ENCODE measurements at places on chromosomes 4 and X. TPM values are rescaled to one million over a fixed set of nuclear protein-coding genes. Genes with fewer than 3 reads are reported as not detected.
A peak's percentile ranks its signal among the peaks of the same experiment; 100 is the strongest.

DNA sequence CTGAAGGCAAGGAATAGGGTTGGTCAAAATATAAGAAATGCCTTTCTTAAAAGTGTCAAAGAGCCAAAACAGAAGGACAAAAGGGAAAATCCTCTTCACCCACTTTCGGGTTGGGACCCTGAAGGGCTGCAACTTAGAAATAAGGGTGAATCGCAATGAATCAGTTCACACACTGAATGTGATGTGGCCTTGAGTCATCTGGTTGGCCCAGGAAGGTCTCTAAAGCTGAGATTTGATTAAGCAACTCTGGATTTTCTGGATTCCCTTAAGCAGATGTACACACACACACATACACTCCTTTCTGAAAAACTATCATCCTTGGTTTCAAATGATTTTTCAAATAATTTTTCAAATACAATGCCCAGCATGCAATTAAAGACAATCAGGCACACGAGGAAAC, 13.1 kb downstream of the TAB3 start:
- DNase-seq, result no peak
- H3K36me3 ChIP-seq, result no peaks in the 10 kb centered on the region
- no peak overlapping the region for H3K27ac ChIP-seq
- peaks cover 5% of the 10 kb centered on the region for H3K4me1 ChIP-seq
- no peak overlapping the region for H3K4me3 ChIP-seq

DNA sequence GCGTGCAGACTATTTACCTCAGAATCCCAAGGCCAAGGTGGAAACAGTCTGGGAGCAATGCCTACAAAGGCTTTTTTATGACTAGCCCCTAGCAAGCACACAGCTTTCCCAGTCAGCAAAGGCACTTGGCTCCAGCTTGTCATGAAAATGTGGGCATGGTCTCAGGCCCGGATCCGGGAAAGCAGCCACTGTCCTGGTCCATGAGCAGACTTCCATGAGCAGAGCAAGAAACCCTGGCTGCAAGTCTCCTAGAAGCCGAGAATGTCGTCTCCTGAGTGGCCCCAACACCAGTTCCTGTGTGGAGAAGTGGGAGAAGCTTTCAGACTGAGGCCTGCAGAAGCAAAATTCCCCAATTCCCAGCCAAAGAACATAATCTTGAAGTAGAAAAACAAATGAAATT, 190.5 kb downstream of the MID1 start:
- no peak overlapping the region for H3K4me3 ChIP-seq
- no peaks in the 10 kb centered on the region for H3K27me3 ChIP-seq
- peaks cover 5% of the 10 kb centered on the region for H3K4me1 ChIP-seq
- H3K36me3 ChIP-seq, result no peaks in the 10 kb centered on the region
- H3K27ac ChIP-seq, result peak overlapping the region; percentile 43

GRCh38 chrX:109873983-109874382, 128.9 kb upstream of the TMEM164 start:
- peaks cover 2% of the 10 kb centered on the region for H3K27me3 ChIP-seq
- H3K27ac ChIP-seq, result no peak overlapping the region
- no peaks in the 10 kb centered on the region for H3K36me3 ChIP-seq
- DNase-seq, result no peak
- peaks cover 2% of the 10 kb centered on the region for H3K4me1 ChIP-seq
- no peak overlapping the region for H3K4me3 ChIP-seq

DNA sequence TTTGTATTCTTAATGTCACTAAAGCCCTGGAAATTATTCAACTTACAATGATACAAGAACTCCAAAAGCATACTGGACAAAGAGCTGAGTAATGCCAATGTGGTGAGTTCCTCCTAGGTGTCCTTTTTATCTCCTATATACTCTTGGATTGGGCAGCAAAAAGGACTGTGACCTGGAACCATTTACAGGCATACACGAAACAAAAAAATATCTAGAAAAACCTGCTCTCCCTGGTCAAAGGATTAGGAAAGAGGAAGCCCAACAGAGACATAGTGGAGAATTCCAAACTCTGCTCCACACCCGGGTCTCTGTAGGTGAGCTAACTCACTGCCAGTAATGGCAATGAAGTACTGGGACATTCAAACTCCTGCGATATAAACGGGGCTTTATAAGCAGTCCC, 25.3 kb downstream of the SULT1B1 start:
- H3K27ac ChIP-seq, result no peak overlapping the region
- H3K4me3 ChIP-seq, result no peak overlapping the region
- H3K36me3 ChIP-seq, result no peaks in the 10 kb centered on the region
- H3K27me3 ChIP-seq, result no peaks in the 10 kb centered on the region
- DNase-seq, result no peak
- H3K4me1 ChIP-seq, result peaks cover 21% of the 10 kb centered on the region

DNA sequence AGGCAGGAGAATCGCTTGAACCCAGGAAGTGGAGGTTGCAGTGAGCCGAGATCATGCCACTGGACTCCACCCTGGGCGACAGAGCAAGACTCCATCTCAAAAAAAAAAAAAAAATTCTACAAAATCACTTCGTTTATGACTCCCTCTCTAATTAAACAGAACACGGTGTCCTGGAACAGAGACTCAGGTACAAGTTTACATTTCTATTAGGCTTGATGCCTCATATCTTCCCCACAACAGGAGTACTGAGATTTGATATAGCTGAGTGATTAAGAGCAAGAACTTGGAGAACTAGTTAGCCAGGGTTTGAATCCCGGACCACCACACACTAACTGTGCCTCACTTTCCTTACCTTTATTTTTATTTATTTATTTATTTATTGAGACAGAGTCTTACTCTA, 42.2 kb upstream of the KLF3 start:
- DNase-seq, result no peak
- H3K27me3 ChIP-seq, result no peaks in the 10 kb centered on the region
- H3K36me3 ChIP-seq, result no peaks in the 10 kb centered on the region
- no peak overlapping the region for H3K4me3 ChIP-seq
- peaks cover 3% of the 10 kb centered on the region for H3K4me1 ChIP-seq

DNA sequence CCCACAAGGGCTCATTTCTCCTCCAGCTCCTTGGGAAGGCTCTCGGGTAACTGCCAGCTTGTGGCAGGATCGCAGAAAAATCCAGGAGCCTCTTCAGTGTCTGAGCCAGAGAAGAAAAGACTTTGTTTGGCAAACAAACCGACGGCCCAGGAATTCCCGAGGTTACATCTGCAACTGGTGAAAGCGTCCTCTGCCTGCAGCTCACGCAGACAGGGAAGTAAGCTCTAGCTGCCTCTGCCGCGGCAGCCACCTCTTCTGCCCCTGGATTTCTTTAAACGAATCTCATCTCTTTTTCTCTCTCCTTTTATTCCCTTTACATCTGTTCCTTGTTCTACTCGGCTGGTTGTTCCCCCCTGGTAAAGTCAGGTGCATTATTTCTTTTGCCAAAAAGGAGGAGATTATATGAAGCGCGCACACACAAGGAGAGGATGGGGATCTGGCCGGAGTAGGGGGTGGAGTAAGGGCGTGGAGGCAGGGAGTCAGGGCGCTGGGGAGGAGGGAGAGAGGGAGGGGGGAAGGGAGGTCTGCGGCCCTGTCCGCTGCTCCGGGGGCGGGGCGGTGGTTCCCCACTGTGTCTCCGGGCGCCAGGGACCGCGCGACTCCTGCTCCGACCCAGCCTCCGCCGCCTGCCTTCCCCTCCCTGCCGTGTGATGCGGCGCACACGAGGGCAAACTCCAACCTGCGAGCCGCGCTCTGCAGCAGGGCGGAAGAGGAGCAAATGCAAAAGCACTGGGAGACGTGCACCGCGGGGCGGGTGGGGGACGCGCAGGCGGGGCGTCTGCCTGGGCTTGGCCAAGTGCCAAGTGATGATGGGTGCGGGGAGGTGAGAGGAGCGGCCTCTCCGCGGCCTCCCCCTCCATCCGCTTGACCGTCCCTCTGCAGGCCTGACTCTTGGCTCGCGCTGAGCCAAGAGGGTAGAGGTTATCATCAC, at the start of gene DCHS2:
Gene DCHS2 (minus strand): TSS at position 459 of the 931 bp plus-strand sequence. CDS start 444 bp downstream, at position 15.
- peak within 1 kb of the TSS; percentile 69 for H3K4me3 ChIP-seq
- peaks cover 65% of the 10 kb centered on the region for H3K27me3 ChIP-seq
- no peak within 1 kb of the TSS for H3K27ac ChIP-seq
- no peak for DNase-seq

DNA sequence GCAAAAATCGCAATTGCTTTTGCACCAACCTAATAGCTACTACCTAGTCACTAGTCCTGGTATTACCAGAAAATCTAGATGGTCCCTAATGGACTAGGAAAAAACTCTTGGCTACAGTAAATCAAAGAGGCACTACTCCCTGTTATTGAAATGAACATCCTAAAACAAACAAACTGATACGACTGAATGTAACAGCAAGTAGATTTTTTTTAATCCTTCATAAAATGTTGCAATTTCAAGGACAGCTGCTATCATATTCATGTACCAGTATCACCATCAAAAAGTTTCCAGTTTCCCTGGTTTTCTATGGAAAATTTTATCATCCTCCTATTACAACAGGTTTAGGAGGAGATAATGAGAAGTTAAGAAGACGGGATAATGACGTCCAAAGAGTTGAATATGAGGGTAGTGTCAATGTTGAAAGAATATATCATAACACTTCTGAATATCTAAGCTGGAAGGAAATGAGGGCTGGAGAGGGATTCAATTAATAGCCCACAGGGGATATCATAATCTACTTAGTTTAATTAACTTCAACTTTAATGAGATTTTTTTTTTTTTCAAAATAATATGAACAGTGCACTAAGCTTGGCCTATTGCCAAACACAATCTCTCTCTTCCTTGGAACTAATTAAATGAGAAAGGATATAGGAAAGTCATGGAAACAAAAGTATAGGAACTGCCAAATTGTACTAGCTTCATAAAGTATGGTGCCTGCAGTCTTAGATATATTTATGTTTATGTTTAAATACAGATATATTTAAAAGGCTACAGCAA, 94.8 kb upstream of the SMIM10 start:
- H3K27me3 ChIP-seq, result no peaks in the 10 kb centered on the region
- H3K4me1 ChIP-seq, result no peaks in the 10 kb centered on the region
- peaks cover 7% of the 10 kb centered on the region for H3K36me3 ChIP-seq
- H3K4me3 ChIP-seq, result no peak overlapping the region
- no peak overlapping the region for H3K27ac ChIP-seq
- no peak for DNase-seq

DNA sequence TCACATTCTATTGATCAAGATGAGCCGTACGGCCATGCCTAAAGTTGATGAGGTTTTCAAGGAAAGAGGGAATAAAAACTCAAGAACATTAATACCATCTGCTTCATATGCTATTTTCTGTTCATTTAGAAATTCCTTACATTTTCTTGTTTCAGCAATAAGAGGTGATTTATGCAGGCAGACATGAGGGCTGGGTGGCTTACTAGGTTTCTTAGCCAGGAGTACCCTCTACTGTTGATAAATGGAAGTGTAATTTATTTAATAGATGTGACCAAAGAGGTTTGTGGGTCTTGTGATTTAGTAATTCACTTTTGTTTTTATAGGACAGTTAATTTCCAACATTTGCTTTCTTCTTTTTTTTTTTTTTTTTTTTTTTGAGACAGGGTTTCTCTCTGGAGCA, 6.4 kb upstream of the SMIM9 start:
- peaks cover 3% of the 10 kb centered on the region for H3K36me3 ChIP-seq
- H3K27me3 ChIP-seq, result no peaks in the 10 kb centered on the region
- DNase-seq, result no peak
- no peak overlapping the region for H3K4me3 ChIP-seq
- no peaks in the 10 kb centered on the region for H3K4me1 ChIP-seq
- no peak overlapping the region for H3K27ac ChIP-seq

DNA sequence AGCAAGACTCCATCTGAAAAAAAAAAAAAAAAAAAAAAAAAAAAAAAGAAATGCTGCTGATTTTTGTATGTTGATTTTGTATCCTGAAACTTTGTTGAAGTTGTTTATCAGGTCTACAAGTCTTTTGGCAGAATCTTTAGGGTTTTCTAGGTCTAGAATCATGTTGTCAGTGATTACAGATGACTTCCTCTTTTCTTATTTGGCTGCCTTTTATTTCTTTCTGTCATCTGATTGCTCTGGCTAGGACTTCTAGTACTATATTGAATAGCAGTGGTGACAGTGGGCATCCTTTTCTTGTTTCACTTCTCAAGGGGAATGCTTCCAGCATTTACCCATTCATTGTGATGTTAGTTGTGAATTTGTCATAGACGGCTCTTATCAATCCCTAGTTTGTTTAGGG, 334.4 kb downstream of the SPRY1 start:
- no peak for DNase-seq
- H3K4me1 ChIP-seq, result no peaks in the 10 kb centered on the region
- H3K27me3 ChIP-seq, result no peaks in the 10 kb centered on the region
- H3K4me3 ChIP-seq, result no peak overlapping the region

GRCh38 chrX:73877687-73878086, 314.7 kb downstream of the CHIC1 start:
- H3K4me3 ChIP-seq, result no peak overlapping the region
- no peaks in the 10 kb centered on the region for H3K27me3 ChIP-seq
- H3K36me3 ChIP-seq, result peaks cover 4% of the 10 kb centered on the region
- no peak for DNase-seq
- H3K4me1 ChIP-seq, result no peaks in the 10 kb centered on the region

DNA sequence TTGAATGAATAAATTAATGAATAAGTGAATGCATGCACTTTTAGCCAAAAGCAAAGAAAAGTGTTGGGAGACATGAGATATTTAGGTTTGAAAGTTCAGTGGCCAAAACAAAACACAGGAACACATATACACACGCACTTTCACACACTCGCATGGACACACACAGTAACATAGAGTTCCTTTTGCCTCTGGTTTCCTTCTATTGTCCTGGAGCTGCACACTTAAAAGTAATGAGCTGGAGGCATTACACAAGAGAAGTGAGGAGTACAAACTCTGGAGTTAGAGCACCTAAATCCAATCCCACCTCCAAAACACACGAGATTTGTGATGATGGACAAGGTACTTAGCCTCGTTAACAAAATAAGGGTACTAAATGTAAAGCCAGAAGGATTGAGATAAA, 18.7 kb downstream of the PPA2 start:
- H3K4me1 ChIP-seq, result peaks cover 12% of the 10 kb centered on the region
- H3K27me3 ChIP-seq, result no peaks in the 10 kb centered on the region

DNA sequence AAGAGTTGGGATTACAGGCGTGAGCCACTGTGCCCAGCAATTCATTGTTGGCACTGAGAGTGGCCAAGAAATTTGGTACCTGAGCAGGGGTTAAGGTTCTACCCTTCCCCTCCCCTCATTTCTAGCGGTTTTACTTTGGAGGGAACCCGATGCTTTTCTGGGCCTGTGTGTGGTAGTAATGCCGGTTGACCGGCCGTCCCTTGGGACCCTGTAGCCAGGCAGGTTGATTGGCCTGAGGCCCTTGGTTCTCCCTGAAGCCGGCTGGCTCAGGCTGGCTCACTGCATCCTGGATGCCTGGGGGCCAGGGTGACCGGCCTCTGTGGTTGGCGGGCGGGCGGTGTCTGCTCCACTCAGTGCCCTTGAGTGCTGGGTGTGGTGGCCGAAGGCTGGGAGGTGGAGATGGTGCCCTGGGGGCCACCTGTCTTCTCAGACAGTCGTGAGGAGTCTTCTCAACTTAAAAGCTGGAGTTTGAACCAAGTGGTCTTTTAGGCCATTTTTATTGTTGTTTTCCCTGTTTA, 45.6 kb downstream of the RGS12 start:
- H3K27ac ChIP-seq, result no peak overlapping the region
- peaks cover 41% of the 10 kb centered on the region for H3K4me1 ChIP-seq
- H3K4me3 ChIP-seq, result no peak overlapping the region
- DNase-seq, result no peak

GRCh38 chrX:39261446-39262147, 460.3 kb downstream of the MID1IP1 start:
- H3K4me1 ChIP-seq, result peaks cover 9% of the 10 kb centered on the region
- H3K4me3 ChIP-seq, result no peak overlapping the region
- DNase-seq, result no peak
- H3K36me3 ChIP-seq, result no peaks in the 10 kb centered on the region
- H3K27me3 ChIP-seq, result no peaks in the 10 kb centered on the region
- H3K27ac ChIP-seq, result no peak overlapping the region

The HAUS3 gene
- total RNA-seq, result 10.0 TPM

The PAGE1 gene
- total RNA-seq, result not detected

The ARX gene
- total RNA-seq, result not detected

The CXCL1 gene
- total RNA-seq, result 1.0 TPM

The ACE2 gene
- total RNA-seq, result not detected

The ANOS1 gene
- 23.1 TPM for total RNA-seq

The ITM2A gene
- total RNA-seq, result not detected

Measured in chondrocyte (in vitro differentiated cells).